ENCODE measurements at places on chromosomes 13 and 19. TPM values are rescaled to one million over a fixed set of nuclear protein-coding genes. Genes with fewer than 3 reads are reported as not detected.
A peak's percentile ranks its signal among the peaks of the same experiment; 100 is the strongest.

Gene GPR18
- 1.8 TPM for total RNA-seq

Gene ZC3H4
- total RNA-seq = 36.6 TPM

Gene OR7A10
- not detected for total RNA-seq

Gene CEACAM4
- total RNA-seq = not detected

Gene TEX26
- not detected for total RNA-seq

Gene CTU1
- 6.4 TPM for total RNA-seq

Gene CYP2A7
- not detected for total RNA-seq

Gene WDR87
- total RNA-seq = not detected

DNA sequence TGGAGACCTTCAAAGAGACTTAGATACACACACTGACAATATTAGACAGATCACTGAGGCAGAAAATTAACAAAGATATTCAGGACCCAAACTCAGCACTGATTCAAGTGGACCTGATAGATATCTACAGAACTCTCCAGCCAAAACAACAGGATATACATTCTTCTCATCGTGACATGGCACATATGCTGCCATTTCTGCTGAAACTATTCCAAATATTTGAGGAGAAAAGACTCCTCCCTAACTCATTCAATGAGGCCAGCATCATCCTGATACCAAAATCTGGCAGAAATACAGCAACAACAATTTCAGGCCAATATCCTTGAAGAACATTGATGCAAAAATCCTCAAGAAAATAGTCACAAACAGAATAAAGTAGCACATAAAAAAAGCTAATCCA is 53.3 kb downstream of the TRPC4 start:
- no peak for DNase-seq

DNA sequence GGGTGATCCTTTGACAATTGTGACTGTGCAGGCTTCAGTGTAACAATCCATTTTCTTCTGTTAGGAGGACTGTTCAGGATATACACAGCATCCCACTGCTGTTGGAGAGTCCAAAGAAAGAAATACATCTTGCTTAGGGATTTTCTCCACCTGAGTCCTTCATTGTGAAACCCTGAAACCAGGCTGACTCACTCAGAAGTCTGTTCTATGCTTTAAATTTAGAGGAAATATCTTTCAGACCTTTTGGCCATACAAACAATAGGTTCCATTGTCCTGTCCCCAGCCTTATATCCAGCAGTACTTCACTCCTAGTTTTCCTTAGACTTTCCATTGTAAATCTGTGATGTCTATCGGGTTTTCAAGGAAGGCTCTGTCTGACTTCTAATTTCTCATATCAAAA is 379.1 kb downstream of the SUCLA2 start:
- peak; percentile 22 for DNase-seq

DNA sequence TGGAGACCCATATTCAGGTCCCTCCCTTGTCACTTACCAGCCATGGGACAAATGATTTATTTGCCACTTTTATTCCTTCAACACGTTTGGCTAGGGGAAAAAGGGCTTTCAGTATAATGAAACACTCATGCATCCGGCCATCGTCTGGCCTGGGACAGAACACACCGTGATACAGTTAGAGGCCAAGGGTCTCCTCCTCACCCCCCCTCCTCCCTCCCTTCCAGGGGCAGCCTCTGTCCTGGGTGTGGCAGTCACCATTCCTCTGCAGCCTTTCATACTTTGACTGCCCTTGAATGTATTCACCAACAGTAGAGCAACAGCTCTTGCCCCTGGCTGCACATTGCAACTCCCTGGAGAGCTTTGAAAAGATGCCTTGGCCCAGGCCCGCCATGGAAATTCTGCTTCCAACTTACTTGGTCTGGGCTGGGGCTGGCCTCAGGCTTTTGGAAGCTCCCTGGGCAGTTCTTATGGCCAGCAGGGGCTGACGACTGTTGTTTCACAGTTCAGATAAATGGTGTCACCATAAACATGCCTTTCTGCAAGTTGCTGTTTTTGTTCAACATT is 3.0 kb downstream of the PAK4 start:
- DNase-seq = no peak

DNA sequence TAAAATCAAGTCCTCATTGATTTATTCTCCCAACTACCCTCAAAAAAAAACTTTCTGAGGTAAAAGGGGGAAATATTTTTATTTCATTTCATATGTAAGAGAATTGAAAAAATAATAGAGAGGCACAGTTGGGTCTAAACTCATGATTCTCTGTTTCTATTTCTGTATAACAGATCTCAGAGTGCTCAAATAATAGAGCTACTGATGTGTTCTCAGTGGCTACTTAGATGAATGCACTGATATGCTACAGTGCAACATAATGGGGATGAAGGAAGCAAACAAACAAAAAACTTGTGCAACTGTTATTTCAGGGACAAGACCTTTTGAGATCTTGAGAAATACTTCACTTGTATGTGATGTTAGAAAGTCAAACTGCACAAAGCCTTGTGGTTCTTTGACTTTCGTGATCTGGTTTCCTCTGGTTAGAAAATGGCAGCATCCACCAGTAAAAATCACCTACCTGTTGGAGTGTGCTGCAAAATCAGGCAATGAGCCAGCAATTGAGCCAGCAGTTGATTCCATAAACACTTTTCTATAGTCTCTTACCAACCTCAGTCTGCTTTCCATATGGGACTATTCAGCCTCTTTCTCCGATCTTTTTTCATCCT is 9.7 kb upstream of the DACH1 start:
- no peak for DNase-seq

GRCh38 chr13:105599477-105600037 is 935.9 kb downstream of the EFNB2 start:
- DNase-seq = peak; percentile 57

DNA sequence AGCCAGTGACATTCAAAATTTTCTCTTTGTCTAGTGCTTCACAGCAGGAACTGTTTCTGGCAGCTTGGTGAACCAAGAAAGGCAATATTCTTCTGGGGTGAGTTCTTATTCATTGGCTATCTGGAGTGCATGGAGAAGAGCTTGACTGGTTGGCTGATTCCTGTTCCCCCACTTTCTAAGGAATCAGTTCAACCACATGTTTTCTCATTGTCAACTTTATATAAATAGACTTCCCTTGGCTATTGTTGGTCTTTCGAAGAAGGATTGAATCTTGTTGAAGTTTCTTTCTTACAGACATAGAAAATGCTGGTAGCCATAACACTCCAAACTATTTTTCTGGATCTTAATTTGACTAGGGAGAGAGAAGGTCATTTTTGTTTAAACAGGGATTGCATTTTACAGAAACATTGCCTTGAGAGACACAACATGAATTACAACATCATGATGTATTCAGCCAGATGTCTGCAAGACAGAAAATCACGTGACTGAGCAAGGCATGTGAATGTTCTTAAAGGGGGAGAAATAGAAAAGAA is 85.2 kb downstream of the EDNRB start:
- DNase-seq = peak; percentile 54

DNA sequence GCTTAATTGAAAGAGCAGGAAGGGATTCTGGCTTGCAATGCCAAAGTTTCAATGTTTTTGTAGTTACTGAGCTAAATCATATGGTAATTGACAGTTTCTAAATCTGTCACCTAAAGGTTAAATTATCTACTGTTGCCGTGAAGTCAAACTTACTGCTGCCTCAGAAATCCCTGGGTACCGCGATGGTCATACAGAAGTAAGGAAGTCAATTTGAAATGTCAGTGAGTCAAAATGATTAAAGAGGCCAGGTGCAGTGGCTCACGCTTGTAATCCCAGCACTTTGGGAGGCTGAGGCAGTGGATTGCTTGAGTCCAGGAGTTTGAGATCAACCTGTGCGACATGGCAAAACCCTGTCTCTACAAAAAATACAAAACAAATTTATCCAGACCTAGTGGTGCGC is 48.8 kb upstream of the TPM4 start:
- DNase-seq = no peak

DNA sequence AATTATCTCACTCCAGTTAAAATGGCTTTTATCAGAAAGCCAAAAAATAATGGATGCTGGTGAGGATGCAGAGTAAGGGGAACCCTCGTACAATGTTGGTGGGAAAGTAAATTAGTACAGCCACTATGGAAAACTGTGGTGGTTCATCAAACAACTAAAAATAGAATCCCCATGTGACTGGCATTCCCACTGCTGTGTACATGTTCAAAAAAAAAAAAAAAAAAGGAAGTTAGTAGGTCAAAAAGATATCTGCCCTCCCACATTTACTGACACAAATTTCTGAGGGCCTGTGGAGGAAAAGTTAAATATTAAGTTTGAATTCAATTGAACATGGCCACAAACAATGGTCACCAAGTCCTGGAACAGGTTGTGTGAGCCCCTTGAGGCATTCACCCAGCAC is 9.8 kb upstream of the ZSCAN5A start:
- DNase-seq = no peak

GRCh38 chr13:110475117-110475516 is 86.4 kb downstream of the RAB20 start:
- DNase-seq = no peak

GRCh38 chr13:23268441-23268840 is 87.7 kb downstream of the SGCG start:
- no peak for DNase-seq

DNA sequence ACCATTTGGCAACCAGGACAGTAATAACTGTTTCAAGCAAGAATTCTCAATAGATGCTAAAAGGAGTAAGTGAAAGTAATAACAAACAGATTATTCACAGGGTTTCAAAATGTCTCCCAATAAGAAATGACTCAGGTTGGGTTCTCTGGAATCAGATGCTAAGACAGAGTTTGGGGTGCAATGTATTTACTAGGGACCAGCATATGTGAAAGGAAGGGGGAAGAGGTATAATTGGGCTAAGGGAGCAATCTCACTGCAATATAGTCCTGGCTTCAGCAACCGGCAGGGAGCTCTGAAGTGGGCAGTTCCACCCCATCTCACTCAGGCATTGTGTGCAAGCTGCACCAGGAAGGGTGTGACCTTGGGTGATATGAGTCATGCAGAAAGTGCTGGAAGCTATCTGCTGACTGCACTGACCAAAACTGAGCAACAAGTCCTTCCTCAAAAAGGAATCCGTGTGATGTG is 23.4 kb downstream of the ZDHHC20 start:
- DNase-seq = peak; percentile 92

DNA sequence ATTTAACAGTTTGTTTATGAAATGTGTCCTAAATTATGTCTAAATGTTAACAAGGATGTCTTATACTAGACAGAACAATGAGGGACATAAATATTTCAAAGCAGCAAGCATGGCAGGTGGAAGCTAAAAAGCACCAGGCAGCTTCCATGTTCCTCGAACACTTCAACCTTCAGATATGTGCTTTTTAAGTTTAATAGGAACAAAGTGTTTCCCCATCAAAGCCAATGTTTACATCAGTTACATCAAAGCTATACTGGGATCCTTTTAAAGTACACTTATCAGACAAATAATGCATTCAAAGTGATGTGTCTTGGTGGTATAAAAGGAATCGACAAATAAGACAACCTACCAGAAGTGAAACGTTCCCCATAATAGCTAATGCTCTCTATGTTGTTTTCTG is 2841.1 kb upstream of the PCDH20 start:
- DNase-seq = no peak

GRCh38 chr13:102873653-102874052 is 27.8 kb downstream of the ERCC5 start:
- peak; percentile 18 for DNase-seq

GRCh38 chr13:76992548-76993001 is 694 bp downstream of the CLN5 start:
- DNase-seq = peak; percentile 10

DNA sequence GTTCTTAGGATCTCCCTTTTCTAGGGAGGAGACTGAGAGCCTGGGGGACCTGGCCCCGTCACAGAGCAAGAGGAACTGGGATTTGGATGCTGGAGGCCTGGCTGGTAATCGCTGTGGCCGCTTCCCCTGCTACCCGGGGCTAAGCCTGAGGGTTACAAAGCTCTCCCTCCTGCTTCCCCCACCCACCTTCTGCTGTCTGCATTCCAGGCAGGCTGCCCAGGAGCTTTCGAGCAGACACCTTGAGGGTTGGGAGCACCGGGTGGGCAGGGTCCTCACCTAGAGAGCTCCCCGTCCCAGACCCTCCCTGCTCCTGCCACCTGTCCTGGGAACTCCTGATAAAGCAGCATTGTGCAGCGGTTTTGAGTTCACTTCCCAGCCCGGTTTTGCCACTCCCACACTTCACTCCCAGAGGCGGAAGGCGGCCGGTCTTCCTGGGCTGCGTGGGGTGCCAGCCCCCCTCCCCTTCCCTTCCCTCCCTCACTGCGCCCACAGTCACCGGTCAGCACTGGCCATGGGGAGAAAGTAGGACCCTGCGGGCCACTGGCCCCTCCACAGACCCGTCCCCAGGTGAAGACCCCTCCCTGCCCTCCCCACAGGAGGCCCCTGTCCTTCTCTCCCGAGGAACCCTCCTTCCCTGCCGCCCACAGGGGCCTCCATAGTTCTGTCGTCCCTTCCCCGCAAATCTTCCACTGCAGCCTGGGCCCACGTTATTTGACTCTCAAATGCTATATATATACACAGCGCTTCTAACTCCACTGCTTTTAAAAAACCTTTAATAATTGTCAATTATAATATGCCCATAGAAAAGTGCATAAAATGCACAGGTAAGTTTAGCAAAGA is 8.1 kb downstream of the PAK4 start:
- no peak for DNase-seq

DNA sequence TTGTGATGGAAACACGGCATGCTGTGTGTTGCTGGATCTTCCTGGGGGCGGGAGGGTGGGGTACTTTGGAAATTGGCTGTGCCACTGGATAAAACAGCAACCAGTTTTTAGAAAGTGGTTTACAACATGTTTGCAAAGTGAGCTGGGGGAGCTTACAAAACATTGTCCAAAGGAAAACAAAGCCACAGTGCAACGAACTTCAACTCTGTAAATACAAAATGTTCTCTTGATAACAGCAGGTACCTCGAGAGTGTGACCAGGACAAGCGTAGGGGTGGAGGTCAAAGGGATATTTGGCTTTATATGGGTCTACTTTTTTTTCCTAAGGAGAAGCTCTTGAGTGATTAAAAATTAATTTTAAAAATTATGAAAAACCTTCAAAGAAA is 2.5 kb downstream of the IGSF23 start:
- no peak for DNase-seq

- no peak for DNase-seq
These were observed 4.6 kb downstream of the ANKRD10 start for GRCh38 chr13:110910013-110910890.

- no peak for DNase-seq
These were observed 24.9 kb downstream of the ARHGEF7 start for GRCh38 chr13:111139873-111140561.

DNA sequence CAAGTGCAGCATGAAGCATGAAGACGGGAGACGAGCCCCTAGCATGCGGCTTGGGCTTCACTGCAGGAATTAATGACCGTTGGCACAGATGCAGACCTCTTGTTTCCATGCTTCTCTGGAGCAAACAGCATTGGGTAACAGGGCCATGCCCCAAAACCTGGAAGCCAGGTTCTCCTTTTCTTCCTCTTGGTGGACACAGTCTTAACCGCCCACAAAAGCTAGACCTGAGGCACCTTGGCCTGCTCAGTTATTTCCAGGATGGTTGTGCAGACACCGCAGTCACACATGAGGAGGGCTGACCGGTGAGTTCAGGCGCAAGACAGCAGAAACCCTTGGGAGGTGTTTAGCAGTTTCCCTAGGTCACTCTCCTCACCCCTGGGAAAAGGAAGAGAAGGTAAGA is 133.9 kb upstream of the GJB6 start:
- DNase-seq = no peak
